ENCODE measurements at places on chromosomes 16 and 17. TPM values are rescaled to one million over a fixed set of nuclear protein-coding genes. Genes with fewer than 3 reads are reported as not detected.

HOXB2 gene
- 32.8 TPM for total RNA-seq

GP1BA gene
- not detected for total RNA-seq

RASD1 gene
- total RNA-seq: 12.9 TPM

BIRC5 gene
- total RNA-seq: 39.6 TPM

KIFC3 gene
- total RNA-seq: 0.96 TPM

SULT1A2 gene
- 0.12 TPM for total RNA-seq

GAA gene
- total RNA-seq: 13.1 TPM

ST6GALNAC2 gene
- total RNA-seq: not detected

DHRS7C gene
- not detected for total RNA-seq

YWHAE gene
- total RNA-seq: 444 TPM

ZNF785 gene
- total RNA-seq: 19.2 TPM

SLC13A2 gene
- total RNA-seq: not detected

TBC1D3H gene
- not detected for total RNA-seq

CDYL2 gene
- total RNA-seq: 97.1 TPM

PKMYT1 gene
- 151 TPM for total RNA-seq

CCL17 gene
- total RNA-seq: 1.3 TPM

TBC1D3 gene
- total RNA-seq: not detected

BHLHA9 gene
- not detected for total RNA-seq

HS3ST4 gene
- total RNA-seq: not detected

DNA sequence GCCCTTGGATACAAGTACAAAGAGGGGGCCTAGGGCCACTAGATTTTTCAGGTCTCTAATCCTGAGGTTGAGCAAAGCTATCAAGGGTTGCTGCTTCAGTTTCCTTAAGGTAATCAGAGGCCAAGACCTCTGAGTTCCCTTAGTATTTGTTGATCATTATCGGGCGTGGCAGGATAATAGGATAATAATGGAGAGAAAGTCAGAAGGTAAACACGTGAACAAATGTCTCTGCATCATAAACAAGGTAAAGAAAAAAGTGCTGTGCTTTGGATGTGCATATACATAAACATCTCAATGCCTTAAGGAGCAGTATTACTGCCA lies 41.5 kb upstream of the YPEL2 start:
- H3K27me3 ChIP-seq: peaks cover 7% of the 10 kb centered on the region
- no peak overlapping the region for H3K27ac ChIP-seq
- no peaks in the 10 kb centered on the region for H3K36me3 ChIP-seq
- no peak for DNase-seq

GRCh38 chr16:85935974-85936760 lies 37.2 kb downstream of the IRF8 start:
- peak overlapping the region; percentile 8 for H3K4me3 ChIP-seq
- DNase-seq: peak; percentile 62
- peaks cover 55% of the 10 kb centered on the region for H3K4me1 ChIP-seq

GRCh38 chr17:57785022-57785421 lies 39.9 kb upstream of the CCDC182 start:
- no peak for DNase-seq
- H3K27me3 ChIP-seq: peaks cover 22% of the 10 kb centered on the region
- H3K36me3 ChIP-seq: no peaks in the 10 kb centered on the region
- no peak overlapping the region for H3K27ac ChIP-seq
- no peaks in the 10 kb centered on the region for H3K4me1 ChIP-seq

- H3K4me3 ChIP-seq: no peak overlapping the region
- no peak overlapping the region for H3K27ac ChIP-seq
- no peak for DNase-seq
- no peaks in the 10 kb centered on the region for H3K4me1 ChIP-seq
Measured at GRCh38 chr16:2238150-2238837, 2.0 kb downstream of the DNASE1L2 start.

DNA sequence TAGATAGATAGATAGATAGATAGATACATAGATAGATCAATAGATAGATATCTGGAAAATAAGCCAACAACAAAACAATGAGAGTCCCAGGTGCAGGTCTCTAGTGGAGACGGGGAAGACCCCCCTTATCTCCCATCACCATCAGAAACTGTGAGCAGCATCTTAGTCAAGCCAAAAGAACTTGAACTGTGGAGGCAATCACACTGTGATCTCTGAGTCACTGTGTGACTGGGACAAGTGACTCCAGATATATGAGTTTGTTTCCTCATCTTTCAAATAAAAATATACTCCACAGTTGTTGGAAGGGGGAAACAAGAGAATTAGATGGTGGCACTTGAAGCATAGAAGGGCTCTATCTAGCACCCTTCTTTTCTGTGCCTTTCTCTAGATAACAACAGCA lies 42.1 kb downstream of the NOG start:
- no peak for DNase-seq
- H3K4me1 ChIP-seq: no peaks in the 10 kb centered on the region
- peaks cover 2% of the 10 kb centered on the region for H3K27me3 ChIP-seq
- no peak overlapping the region for H3K27ac ChIP-seq
- H3K36me3 ChIP-seq: no peaks in the 10 kb centered on the region
- H3K4me3 ChIP-seq: no peak overlapping the region

- H3K4me1 ChIP-seq: no peaks in the 10 kb centered on the region
- no peak overlapping the region for H3K4me3 ChIP-seq
- no peak overlapping the region for H3K27ac ChIP-seq
- no peak for DNase-seq
Measured at GRCh38 chr17:82684228-82684841, 14.2 kb downstream of the RAB40B start.

GRCh38 chr17:74210191-74211140 lies 2.9 kb upstream of the TTYH2 start:
- peak overlapping the region; percentile 50 for H3K4me3 ChIP-seq
- peaks cover 2% of the 10 kb centered on the region for H3K27me3 ChIP-seq
- H3K4me1 ChIP-seq: peaks cover 53% of the 10 kb centered on the region
- H3K27ac ChIP-seq: peak overlapping the region; percentile 80
- peaks cover 47% of the 10 kb centered on the region for H3K36me3 ChIP-seq
- peak; percentile 63 for DNase-seq

DNA sequence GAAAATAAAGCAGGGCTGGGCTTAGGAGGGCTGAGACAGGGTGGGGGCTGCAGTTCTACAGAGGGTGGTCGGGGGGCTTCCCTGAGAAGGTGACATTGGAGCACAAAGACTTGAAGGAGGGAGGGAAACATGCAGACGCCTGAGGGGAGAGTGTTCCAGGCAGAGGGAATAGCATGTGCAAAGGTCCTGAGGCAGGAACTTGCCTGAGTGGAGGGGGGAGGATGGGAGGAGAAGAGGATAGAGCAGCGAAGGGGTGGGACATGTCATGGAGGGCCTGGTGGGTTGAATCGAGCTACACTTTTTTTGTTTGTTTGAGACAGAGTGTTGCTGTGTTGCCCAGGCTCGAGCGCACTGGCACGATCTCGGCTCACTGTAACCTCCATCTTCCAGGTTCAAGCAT lies 33.0 kb downstream of the GINS3 start:
- H3K27me3 ChIP-seq: peaks cover 14% of the 10 kb centered on the region
- no peak overlapping the region for H3K27ac ChIP-seq
- no peak overlapping the region for H3K4me3 ChIP-seq

DNA sequence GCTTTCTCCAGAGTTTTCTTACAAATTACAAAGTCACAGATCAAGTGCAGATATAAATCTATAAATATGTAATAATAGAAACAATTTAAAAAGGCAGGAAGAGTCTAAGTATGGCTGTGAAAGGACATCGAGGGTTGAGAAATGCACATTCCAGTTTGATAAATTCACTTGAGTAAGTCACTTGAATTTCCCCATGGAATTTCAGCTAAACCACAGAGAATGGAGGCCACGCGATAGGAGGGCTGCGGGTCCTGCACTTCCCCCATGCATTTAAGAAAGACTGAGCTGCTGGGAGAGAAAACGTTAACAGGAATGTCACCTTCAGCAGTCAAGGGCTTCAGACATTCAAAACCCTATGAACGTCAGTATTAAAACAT lies 6.1 kb upstream of the MXRA7 start:
- peaks cover 55% of the 10 kb centered on the region for H3K36me3 ChIP-seq
- peak overlapping the region; percentile 15 for H3K27ac ChIP-seq
- no peak overlapping the region for H3K4me3 ChIP-seq
- H3K4me1 ChIP-seq: peaks cover 40% of the 10 kb centered on the region
- DNase-seq: no peak

- peaks cover 64% of the 10 kb centered on the region for H3K4me1 ChIP-seq
- H3K27me3 ChIP-seq: no peaks in the 10 kb centered on the region
- peak overlapping the region; percentile 93 for H3K27ac ChIP-seq
- peaks cover 13% of the 10 kb centered on the region for H3K36me3 ChIP-seq
Measured at GRCh38 chr17:59753522-59754467, 46.3 kb downstream of the VMP1 start.

- peak; percentile 65 for DNase-seq
- peaks cover 2% of the 10 kb centered on the region for H3K36me3 ChIP-seq
- peaks cover 14% of the 10 kb centered on the region for H3K4me1 ChIP-seq
Measured at GRCh38 chr16:2486645-2487516, 12.0 kb downstream of the TBC1D24 start.

GRCh38 chr17:30340801-30341356 lies 7.0 kb upstream of the TMIGD1 start:
- H3K27me3 ChIP-seq: peaks cover 3% of the 10 kb centered on the region
- no peak overlapping the region for H3K4me3 ChIP-seq
- H3K4me1 ChIP-seq: peaks cover 25% of the 10 kb centered on the region
- peaks cover 2% of the 10 kb centered on the region for H3K36me3 ChIP-seq

- H3K4me1 ChIP-seq: peaks cover 25% of the 10 kb centered on the region
- DNase-seq: no peak
- H3K4me3 ChIP-seq: peak overlapping the region; percentile 1
- H3K27me3 ChIP-seq: no peaks in the 10 kb centered on the region
- no peaks in the 10 kb centered on the region for H3K36me3 ChIP-seq
Measured at GRCh38 chr16:3094289-3095027, 4.6 kb downstream of the ZSCAN10 start.

GRCh38 chr16:50549561-50549915 lies 1.3 kb downstream of the NKD1 start:
- H3K4me3 ChIP-seq: peak overlapping the region; percentile 70
- peaks cover 38% of the 10 kb centered on the region for H3K27me3 ChIP-seq
- peaks cover 14% of the 10 kb centered on the region for H3K4me1 ChIP-seq
- no peak overlapping the region for H3K27ac ChIP-seq
- no peak for DNase-seq

GRCh38 chr16:19410435-19411171 lies 7.1 kb upstream of the TMC5 start:
- no peaks in the 10 kb centered on the region for H3K36me3 ChIP-seq
- H3K27me3 ChIP-seq: peaks cover 42% of the 10 kb centered on the region
- H3K27ac ChIP-seq: no peak overlapping the region

- H3K4me3 ChIP-seq: peak overlapping the region; percentile 97
- peaks cover 7% of the 10 kb centered on the region for H3K27me3 ChIP-seq
- no peak overlapping the region for H3K27ac ChIP-seq
- H3K36me3 ChIP-seq: no peaks in the 10 kb centered on the region
Measured at GRCh38 chr17:68289473-68289872, 1.5 kb downstream of the SLC16A6 start.

GRCh38 chr17:50047488-50048126 lies 8.3 kb upstream of the ITGA3 start:
- H3K4me3 ChIP-seq: no peak overlapping the region
- H3K27me3 ChIP-seq: no peaks in the 10 kb centered on the region
- no peak overlapping the region for H3K27ac ChIP-seq

GRCh38 chr16:14310519-14310991 lies 239.4 kb downstream of the MRTFB start:
- peaks cover 3% of the 10 kb centered on the region for H3K27me3 ChIP-seq
- H3K4me1 ChIP-seq: peaks cover 17% of the 10 kb centered on the region
- DNase-seq: no peak

DNA sequence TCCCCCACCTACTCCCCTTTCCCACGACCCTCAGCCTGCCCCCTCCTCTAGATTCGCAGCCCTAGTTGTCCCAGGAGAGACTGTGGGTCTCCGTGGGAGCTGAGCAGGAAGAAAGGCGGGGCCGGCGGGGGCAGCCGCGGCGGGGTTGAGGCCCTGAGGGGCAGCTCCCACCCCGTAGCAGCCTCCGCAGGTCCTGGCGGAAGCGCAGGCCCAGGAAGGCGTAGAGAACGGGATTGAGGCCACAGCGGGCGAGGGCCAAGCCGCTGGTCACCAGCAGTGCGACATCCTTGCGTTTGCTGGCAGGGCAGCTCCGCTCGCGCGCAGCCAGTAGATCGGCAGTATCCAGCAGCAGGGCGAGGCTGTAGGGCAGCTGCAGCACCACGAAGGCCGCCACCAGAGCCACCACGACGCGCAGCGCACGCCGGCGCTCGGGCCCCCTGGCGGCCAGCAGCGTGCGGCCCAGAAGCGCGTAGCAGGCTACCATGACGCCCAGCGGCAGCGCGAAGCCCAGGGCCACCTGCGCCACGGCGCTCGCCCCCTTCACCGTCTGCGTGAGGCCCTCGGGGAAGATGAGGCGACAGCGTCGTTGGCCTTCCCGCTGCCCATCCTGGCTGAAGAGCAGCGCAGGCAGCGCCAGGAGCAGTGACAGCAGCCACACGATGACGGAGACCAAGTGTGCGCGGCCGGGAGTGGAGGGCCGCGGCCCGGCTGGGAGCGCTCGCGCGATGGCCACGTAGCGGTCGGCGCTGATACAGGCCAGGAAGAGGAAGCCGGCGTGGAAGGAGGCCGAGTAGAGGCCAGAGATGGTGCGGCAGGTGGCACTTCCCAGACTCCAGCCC lies 1.9 kb downstream of the CCR10 start:
- peaks cover 57% of the 10 kb centered on the region for H3K4me1 ChIP-seq
- peak; percentile 74 for DNase-seq
- peaks cover 2% of the 10 kb centered on the region for H3K36me3 ChIP-seq
- peak overlapping the region; percentile 58 for H3K4me3 ChIP-seq
- peak overlapping the region; percentile 83 for H3K27ac ChIP-seq

- no peak for DNase-seq
- peaks cover 11% of the 10 kb centered on the region for H3K27me3 ChIP-seq
- H3K4me1 ChIP-seq: peaks cover 20% of the 10 kb centered on the region
- H3K27ac ChIP-seq: peak within 1 kb of the TSS; percentile 73
- H3K4me3 ChIP-seq: peak within 1 kb of the TSS; percentile 87
- H3K36me3 ChIP-seq: no peaks in the 10 kb centered on the region
Measured at GRCh38 chr16:397135-397661, at the start of gene NME4. NME4 (plus strand) TSS chr16:397199; CDS start chr16:397223, 24 bp downstream.

DNA sequence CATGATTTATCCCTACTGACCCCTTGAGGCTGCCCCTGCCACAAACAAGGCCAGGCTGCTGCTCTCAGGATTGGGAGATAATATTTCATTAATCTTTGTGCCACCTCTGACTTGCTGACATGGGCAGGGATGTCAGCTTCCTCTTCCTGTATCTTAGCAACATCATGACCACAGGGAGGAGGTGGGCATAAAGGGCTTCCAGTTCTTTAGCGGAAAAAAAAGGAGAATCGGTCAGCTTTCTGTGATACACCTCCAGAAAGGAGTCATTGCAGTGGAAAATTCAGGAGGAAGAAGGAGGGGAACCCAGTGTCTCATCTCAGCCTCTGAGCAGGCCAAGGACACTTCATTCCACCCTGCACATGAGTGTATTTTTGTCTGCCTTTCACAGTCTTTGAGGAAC lies 206.8 kb upstream of the SDK2 start:
- H3K36me3 ChIP-seq: no peaks in the 10 kb centered on the region
- H3K4me3 ChIP-seq: no peak overlapping the region
- DNase-seq: no peak
- no peaks in the 10 kb centered on the region for H3K27me3 ChIP-seq
- no peaks in the 10 kb centered on the region for H3K4me1 ChIP-seq

DNA sequence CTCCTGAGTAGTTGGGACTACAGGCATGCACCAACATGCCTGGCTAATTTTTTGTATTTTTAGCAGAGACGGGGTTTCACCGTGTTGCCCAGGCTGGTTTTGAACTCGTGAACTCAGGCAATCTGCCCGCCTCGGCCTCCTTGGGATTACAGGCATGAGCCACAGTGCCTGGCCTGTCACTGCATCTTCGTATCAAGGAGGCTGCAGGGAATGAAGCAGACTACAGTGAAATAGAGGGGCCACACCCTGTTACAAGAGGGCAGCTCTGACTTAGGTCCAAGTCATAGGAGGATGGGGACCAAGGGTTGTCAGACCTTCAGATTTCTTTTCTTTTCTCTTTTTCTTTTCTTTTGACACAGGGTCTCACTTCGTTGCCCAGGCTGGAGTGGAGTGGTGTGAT lies 28.7 kb downstream of the FA2H start:
- no peak overlapping the region for H3K4me3 ChIP-seq
- peaks cover 6% of the 10 kb centered on the region for H3K27me3 ChIP-seq
- H3K36me3 ChIP-seq: no peaks in the 10 kb centered on the region
- H3K27ac ChIP-seq: no peak overlapping the region
- no peaks in the 10 kb centered on the region for H3K4me1 ChIP-seq

Measured in activated T-helper 1 cell treated with anti-CD3 and anti-CD28 coated beads, Interleukin-12 subunit alpha, Interleukin-12 subunit beta, Interleukin-2, Interleukin-4 antibody, amounts not matched to agents 30 ng/mL and 10 ng/mL and 1 ng/mL, durations not matched to agents 14 hours and 24 hours and 36 hours (primary cell).